Activated CD4-positive, alpha-beta T cell treated with anti-CD3 and anti-CD28 coated beads, Interleukin-2, amount 50 U/mL, for 4 hours (primary cell): ENCODE measurements at places on chromosomes 2 and 18.

DNA sequence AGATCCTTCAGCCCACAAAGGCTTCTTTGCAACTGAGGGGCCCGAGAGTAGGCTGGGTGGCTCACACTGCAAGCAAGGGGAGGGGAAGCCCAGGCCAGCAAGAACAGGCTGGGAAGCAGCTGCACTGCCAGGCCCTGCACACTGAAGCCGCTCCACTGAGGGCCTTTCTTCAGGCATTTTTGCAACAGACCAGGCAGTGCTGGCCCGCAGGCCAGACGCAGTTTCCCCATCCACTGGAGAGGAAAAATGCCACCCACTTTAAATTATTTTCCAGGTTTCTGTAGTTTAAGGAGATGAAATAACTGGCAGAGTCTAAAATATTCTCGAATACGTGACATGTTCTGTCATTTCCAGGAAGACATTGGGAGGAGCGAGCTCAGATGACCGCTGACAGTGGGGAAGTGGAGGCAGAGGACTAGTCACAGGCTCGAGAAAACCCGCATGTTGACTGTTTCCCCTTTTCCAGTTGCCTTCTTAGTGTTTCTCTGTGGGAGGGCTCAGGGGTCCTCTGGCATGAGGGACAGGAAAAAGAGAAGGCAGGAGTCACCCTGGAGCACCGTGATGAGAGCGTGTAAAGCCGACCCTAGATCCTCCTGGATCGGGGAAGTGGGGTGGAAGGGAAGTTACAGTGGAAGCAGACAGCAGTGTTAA, 53.3 kb upstream of the B3GNT7 start:
- no peak for DNase-seq

- no peak for DNase-seq
These were observed 71.5 kb downstream of the RAB31 start for GRCh38 chr18:9779630-9780029.

- no peak for DNase-seq
These were observed 600.9 kb downstream of the PLCL1 start for GRCh38 chr2:198405311-198405710.

DNA sequence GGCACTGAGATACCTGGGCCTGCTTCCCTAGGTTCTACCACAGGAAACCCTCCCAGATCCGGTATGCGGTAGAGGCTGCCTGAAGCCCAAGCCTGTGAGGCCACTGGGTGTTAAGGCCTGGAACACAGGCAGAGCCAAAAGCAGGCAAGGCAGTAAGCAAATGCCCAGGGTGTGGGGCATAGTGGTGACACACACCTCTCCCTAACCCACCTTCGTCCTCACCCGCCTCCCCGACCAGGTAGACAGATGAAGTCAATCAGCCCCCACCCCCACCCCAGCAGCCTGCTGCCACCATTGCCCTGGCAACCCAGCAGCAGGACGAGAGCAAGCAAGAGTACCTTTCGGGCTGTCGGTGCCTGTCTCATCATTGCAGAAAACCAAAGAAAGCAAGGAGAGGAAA, 6.1 kb downstream of the DCTN1 start:
- no peak for DNase-seq

GRCh38 chr2:207502577-207503198, 27.1 kb upstream of the CREB1 start:
- no peak for DNase-seq
